Fibroblast of skin of right biceps (primary cell): ENCODE measurements at places on chromosomes 6 and 20.

DNA sequence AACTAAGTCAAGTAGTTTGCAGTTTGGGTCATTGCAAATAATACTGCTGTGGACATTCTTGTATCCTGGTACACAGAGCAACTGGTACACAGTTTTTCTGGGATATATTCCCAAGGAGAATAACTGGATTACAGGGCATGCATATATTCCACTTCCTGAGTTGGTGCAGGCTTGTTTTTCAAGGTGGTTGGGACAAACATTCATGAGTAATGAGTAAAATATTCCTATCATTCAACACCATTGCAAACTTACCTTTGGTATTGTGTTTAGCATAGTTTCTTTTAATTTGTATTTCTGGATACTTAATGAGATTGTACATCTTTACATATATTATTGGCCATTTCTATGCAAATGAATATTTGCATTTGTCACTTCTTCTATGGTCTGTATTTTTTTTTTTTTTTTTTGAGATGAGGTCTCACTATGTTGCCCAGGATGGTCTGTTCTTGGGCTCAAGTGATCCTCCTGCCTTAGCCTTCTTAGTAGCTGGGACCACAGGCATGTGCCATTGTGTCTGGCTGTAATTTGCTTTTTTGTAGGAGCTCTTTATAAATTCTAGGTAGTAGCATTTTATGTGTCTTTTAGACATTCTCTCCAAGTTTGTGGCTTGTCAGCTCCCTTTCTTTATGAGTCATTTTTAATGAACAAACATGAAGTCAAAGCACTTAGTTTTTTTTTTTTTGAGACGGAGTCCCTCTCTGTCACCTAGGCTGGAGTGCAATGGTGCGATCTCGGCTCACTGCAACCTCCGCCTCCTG is 158.7 kb downstream of the SOX4 start:
- peak; percentile 70 for DNase-seq

DNA sequence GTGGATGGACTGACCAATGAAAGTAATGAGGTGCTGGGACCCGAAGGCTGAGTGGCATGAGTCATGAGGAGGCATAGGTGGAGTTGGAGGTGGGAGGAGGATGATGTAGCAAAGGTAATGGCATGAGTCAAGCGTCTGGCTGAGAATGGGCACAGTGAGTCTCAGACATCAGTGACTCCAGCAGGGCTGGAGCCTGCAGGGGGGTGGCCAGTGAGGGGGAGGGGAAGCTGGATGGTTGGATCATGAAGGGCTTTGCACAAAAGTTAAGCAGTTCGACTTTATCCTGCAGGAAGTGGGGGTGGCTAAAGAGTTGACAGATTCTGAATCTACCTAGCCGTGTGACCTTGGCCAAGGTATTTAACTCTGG is 99.0 kb upstream of the IYD start:
- DNase-seq, result peak; percentile 88

GRCh38 chr6:166449036-166449435 is 66.3 kb upstream of the MPC1 start:
- DNase-seq, result no peak

DNA sequence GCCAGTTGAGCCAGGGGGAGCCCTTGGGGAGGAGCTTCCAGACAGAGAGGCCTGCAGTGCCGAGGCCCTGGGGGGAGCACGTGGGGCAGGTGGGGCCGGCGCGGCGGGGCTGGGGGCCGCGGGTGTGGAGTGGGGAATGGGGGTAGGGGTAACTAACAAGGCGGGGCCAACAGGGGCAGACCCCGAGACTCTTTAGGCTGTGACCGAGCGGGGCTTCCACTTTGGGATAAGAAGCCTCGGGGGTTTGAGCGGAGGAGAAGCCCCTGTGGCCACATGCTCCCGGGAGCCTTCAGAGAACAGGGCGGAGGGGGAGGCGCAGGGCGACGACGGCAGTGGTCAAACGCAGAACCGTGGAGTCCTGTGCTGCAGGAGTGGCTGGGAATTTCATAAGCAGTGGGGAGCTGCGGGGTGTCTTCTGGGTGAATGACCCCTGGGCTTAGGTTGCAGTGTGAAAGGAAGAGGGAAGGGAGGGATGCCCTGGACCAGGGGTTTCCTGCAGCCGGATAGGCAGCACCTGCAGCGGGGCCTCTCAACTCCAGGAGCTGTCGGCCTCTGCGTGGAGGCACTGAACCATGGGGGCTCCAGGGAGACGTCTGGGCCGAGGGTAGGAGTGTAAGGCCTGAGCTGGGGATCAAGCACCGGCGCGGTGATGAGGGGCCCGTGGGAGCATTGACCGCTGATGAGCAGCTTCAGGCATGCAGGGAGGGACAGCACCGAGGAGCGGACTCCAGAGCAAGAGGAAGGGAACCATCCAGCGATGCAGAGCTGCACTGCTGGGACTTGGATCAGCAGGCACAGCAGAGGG is 121.0 kb downstream of the SYNDIG1 start:
- no peak for DNase-seq

- no peak for DNase-seq
Observed at GRCh38 chr20:12458241-12458640, 540.5 kb downstream of the BTBD3 start.

- no peak for DNase-seq
Observed at GRCh38 chr6:20232188-20232587, 19.9 kb upstream of the MBOAT1 start.

- DNase-seq, result no peak
Observed at GRCh38 chr6:163820745-163821458, 406.4 kb downstream of the QKI start.

GRCh38 chr6:72461144-72461543 is 160.7 kb upstream of the KCNQ5 start:
- peak; percentile 65 for DNase-seq

- peak; percentile 88 for DNase-seq
Observed at GRCh38 chr6:133764008-133764753, 124.7 kb upstream of the TCF21 start.

DNA sequence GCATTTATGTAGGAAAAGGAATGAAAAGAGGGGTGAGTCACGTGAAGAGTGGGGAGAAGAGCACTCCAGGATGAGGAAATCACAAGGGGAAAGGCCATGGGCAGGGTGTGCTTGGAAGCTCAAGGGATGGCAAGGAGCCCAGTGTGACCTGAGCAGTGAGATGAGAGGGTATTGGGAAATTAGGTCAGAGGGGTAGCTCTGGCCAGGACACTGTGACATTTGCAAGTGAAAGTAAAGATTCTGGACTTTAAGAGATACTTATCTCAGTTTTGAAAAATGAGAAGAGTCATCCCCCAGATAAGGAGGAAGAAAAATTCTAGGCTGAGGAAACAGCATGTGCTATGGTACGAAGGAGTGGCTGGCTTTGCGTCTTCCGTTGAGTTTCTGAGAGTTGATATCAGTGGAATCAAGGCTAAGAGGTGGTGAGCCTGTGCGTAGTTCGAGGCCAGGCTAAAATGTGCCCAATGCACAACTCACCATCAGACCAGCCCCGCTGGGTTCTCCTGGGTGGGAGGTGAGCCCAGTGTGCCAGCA is 79.9 kb downstream of the GCLC start:
- DNase-seq, result no peak

DNA sequence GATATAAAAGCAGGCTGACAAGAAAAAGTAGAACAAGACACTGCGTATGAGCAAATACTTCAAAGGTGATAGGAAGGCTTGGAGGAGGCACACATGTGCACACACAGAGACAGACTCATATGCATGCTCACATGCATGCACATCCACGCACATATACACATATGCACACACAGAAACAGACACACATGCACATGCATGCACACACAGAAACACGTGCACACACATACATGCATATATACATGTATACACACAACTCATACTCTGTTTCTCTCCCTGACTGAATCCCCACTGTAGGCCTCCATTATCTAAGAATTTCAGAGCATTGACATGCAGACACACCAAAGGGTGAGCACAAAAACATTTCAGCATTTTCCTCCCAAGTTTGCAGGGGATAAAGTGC is 43.7 kb downstream of the VGLL2 start:
- no peak for DNase-seq

DNA sequence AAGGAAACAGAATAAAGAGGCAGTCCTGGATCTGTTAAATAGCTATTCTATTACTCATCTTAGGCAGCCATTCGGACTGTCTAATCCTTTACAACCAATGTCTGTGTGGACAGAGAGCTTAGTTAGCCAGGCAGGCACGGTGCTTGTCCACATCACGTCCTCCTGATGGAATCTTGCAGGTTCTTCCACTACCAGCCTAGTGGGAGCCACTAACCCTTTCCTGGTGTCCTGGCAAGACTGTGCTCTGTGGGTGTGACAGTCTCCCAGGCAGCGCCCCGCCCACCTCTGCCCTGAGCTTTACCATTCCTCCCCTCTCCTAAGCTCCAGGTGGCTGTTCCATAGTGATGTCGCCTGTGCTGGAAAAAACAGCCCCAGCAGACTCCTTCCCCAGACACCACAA is 78.3 kb upstream of the CLDN20 start:
- DNase-seq, result peak; percentile 32

- DNase-seq, result no peak
Observed at GRCh38 chr20:6515261-6515660, 252.2 kb upstream of the BMP2 start.

GRCh38 chr6:167141667-167142432 is 15.9 kb downstream of the GPR31 start:
- DNase-seq, result no peak

DNA sequence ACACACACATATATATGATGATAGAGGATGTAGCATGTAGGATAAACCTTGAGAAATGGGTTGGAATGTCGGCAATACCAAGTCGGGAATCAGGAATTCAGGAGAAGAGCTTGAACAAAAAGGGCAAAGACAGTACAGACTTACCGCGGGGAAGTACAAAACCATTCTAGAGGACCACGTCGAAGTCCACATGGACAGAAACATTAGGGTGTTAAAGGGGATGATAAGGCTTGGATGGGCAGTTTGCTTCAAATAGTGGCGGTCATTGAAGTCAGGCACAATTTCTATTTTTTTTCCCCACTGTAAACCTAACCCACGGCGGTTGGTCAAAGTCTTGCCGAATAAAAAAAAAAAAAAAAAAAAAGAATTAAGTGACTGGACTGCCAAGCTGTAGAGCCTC is 766 bp upstream of the NUS1 start:
- DNase-seq, result no peak

- DNase-seq, result no peak
Observed at GRCh38 chr6:33738153-33738552, 8.6 kb downstream of the IP6K3 start.

GRCh38 chr6:97850458-97851212 is 567.6 kb upstream of the MMS22L start:
- DNase-seq, result peak; percentile 78

GRCh38 chr20:4068708-4069107 is 53.4 kb upstream of the RNF24 start:
- DNase-seq, result no peak

- DNase-seq, result no peak
Observed at GRCh38 chr6:137740091-137740755, 126.8 kb upstream of the TNFAIP3 start.

- DNase-seq, result peak; percentile 46
Observed at GRCh38 chr6:126054258-126054702, 67.9 kb downstream of the TRMT11 start.

DNA sequence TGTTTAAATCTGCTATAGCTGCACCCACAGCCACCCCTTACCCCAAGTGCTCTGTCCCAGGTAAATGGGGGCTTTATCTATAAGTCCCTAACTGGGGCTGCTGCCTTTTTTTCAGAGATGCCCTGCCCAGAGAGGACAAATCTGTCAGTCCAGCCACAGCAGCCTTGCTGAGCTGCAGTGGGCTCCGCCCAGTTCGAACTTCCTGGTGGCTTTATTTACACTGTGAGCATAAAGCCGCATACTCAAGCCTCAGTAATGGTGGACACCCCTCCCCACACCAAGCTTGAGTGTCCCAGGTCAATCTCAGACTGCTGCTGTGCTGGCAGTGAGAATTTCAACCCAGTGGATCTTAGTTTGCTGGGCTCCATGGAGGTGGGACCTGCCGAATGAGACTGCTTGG is 505.2 kb downstream of the CBLN4 start:
- DNase-seq, result no peak

DNA sequence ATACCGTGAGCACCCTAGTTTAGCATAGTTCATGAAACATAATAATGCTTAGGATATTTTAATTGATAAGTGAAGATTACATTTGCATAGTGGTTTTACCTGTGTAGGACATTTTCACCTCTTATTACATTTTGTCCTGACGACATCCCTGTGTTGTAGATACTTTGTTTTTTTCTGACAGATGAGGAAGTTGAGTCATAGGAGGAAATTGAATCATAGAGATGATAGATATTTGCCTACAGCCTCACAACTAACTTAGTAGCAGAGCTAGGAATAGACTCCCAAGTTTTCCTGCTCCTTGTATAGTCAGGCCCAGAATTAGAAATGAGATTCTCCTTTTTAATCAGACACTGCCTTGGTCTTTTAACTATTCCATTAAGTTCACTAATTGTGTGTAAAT is 100.5 kb upstream of the SUPT3H start:
- peak; percentile 72 for DNase-seq

GRCh38 chr20:10982692-10983091 is 308.9 kb upstream of the JAG1 start:
- peak; percentile 90 for DNase-seq

DNA sequence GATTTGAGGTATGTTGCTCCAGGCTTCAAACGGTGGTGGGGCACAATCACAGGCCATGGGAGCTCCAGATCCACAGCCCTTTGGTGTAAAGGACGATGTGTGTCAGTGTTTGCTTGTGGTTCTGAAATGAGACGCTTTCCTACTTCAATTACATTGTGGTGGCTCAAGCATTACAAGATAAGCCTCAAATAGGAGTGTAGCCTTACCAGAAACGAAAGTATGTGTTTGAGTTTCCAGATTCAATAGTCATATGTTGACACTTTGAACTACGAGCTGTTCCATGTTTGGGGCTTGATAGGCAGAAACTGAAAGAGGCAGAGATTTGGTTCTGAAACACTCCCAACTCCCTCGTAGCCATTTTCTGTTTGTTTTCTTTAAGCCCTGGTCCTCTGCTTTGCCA is 187.1 kb downstream of the MYLK4 start:
- DNase-seq, result no peak

GRCh38 chr6:88381289-88381642 is 215.1 kb upstream of the CNR1 start:
- DNase-seq, result no peak

DNA sequence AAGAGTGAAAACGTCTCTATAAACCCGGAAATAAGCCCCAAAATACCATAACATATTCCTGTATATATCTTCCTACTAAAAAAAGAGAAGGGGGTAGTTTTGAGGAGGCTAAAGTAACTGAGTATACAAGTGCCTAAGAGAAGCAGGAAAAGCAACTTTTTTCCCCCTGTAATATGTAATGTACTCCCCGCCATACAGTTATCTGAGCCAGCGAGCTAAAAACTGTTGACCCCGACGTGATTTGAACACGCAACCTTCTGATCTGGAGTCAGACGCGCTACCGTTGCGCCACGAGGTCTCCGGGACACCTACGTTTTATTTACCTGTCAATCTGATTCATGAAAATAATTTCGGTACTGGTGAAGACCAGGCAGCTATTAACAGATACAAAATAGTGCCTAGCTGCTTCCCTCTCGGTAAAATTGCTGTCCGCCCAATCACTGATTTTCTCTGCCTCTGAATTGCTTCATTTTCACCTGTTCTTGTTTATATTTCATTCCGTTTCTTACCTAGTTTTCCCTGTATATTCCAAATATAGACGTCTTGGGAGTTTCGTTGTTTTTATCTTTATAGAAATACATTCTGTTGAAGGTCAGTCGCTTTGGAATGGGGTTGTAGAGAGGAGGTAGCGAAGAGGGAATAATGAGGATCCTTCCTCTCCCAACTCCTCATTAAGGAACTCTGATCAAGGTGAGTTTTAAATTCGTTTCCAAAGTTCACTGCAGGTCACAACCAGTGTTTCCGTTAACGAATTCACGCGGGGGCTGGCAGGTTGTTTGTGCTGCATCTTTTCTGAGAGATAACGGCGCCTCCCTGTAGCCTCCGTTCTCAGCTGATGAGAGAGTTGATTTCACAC is 33.6 kb upstream of the BTN3A2 start:
- DNase-seq, result peak; percentile 70
